GM03348 (cell line): ENCODE measurements at places on chromosomes 13 and 19.

- DNase-seq, result peak; percentile 60
Measured at GRCh38 chr13:59906413-59907049, 257.2 kb downstream of the DIAPH3 start.

GRCh38 chr13:98549006-98549727 is 27.7 kb downstream of the STK24 start:
- peak; percentile 82 for DNase-seq

- DNase-seq, result no peak
Measured at GRCh38 chr13:97648171-97648880, 214.4 kb downstream of the RAP2A start.

DNA sequence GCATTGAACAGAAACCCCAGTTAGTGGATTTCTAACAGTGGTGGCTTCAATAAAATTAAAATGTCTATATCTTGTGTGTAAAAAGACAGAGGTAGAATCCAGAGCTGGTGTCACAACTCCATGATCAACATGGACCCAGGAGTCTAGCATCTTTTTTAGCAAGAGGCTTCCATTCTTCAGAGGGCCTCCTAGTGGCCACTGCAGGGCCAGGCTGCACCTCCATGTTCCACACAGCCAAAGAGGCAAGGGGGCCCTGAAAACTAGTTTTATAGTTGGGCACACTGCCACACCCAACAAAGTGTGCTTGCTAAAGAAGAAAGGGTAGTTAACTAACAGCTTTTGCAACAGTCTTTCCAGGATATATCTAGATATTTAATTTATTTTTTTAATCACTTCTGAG is 12.9 kb downstream of the N4BP2L1 start:
- DNase-seq, result peak; percentile 12

DNA sequence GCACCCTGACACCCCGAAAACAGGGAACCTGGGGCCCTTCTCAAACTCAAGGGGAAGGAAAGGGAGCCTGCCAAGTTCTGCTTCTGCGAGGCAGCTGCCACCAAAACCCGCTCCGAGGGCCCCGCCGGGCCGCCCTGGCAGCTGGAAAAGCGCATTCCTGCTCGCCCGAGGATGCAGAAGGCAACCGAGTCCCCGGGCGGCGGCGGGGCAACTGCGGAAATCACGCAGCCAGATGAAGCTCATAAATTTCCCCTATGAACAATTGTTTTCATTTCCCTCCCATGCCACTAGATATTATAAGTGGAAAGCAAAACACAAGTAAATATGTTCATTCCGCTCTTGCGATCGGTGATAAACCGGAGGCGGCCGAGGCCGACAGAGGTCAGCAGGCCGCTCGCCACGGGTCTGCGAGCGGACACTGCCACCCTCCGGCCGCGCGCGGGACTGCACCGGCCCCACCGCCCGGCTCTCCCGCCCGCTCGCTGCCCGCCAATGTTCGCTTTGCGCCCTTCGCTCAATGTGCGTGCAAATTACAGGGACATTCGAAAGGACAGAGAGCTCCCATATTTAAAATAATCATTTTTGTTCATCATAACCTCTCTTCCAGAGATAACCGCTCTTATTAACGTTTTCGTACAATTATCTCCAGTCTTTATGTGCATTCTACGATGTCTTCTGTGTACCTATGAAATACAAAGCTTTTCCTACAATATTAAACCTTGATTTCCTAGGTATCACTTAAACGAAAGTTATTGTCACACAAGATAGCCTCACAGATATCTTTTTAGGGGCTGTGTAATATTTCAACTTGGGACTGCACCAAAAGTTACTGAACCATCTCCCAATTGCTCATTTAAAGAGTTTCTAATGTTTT is 120.8 kb upstream of the ZNF507 start:
- DNase-seq, result peak; percentile 93

DNA sequence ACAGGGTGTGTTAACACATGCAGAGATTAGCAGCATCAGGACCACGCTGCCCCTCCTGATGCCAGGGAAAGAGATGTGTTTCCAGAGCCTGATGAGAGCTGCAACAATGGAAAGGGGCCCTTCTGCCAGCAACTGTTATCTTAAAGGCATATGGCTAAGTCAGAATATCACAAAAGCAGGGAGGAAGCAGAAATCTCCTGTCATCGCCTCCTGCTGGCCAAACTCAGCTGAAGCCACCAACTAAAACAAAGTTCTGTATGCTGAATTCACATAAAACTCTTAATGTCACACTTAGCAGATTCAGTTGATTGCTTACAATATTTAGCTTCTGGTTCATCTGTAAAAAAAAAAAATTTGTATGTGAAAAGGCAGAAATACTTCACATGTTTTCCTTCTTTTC is 178.2 kb downstream of the GPC5 start:
- no peak for DNase-seq

GRCh38 chr13:42740753-42741152 is 40.6 kb upstream of the FAM216B start:
- DNase-seq, result no peak

DNA sequence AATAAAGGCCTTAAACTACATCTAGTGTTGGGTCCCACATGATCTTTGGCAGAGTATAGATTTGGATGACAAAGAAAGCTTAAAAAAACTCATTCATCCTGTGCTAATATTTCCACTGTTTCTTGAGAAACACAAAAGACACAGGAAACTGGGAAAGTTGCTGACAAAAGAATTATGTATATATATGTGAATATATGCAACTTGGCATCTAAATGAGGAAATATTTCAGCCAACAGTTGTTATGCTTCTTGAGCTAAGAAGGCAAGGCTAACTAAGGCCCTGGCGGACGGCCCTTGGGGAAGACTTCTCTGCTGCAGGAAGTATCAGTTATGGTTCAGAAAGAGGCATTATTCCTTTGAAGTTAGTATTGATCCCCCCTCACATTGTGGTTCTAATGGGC is 491.8 kb downstream of the DIAPH3 start:
- DNase-seq, result no peak

GRCh38 chr13:112586334-112586960 is 1.5 kb downstream of the TUBGCP3 start:
- no peak for DNase-seq

- no peak for DNase-seq
Measured at GRCh38 chr19:19075126-19075525, 11.3 kb downstream of the SLC25A42 start.

- DNase-seq, result no peak
Measured at GRCh38 chr13:93316841-93317240, 90.2 kb downstream of the GPC6 start.

DNA sequence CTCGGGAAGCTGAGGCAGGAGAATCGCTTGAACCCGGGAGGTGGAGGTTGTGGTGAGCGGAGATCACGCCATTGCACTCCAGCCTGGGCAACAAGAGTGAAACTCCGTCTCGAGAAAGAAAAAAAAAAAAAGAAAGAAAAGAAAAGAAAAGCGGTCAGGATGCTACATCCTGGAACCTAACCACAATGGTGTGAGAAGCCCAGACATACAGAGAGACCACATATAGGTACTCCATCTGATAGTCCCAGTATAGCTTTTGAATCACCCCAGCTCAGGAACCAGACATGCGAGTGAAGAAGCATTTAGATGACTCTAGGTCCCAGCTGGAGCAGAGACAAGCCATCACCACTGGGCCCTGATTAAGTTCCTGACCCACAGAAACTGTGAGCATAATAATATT is 3.2 kb downstream of the IFNL1 start:
- no peak for DNase-seq

- DNase-seq, result no peak
Measured at GRCh38 chr19:50362030-50362412, 3.4 kb downstream of the NAPSA start.
